Endothelial cell of umbilical vein (primary cell): ENCODE measurements at places on chromosomes 1 and 21. TPM values are rescaled to one million over a fixed set of nuclear protein-coding genes. Genes with fewer than 3 reads are reported as not detected.

The OR2W3 gene
- not detected in 2 replicates for total RNA-seq

The SPATA1 gene
- 1.7 and 2.6 TPM in 2 replicates for total RNA-seq

The SETD4 gene
- total RNA-seq, result 19.6 and 25.1 TPM in 2 replicates

The DCDC2B gene
- total RNA-seq, result not detected in 2 replicates

The CCDC185 gene
- not detected in 2 replicates for total RNA-seq

The CGN gene
- total RNA-seq, result 0.73 and 1.2 TPM in 2 replicates

The PROK1 gene
- total RNA-seq, result not detected in 2 replicates

The GAS5 gene
- 302 and 343 TPM in 2 replicates for total RNA-seq
